ENCODE measurements at places on chromosomes 16 and 17.

- DNase-seq, result no peak
Measured at GRCh38 chr16:81583893-81584631, 139.5 kb downstream of the CMIP start.

GRCh38 chr17:67427424-67427823, 50.3 kb downstream of the PITPNC1 start:
- no peak for DNase-seq

DNA sequence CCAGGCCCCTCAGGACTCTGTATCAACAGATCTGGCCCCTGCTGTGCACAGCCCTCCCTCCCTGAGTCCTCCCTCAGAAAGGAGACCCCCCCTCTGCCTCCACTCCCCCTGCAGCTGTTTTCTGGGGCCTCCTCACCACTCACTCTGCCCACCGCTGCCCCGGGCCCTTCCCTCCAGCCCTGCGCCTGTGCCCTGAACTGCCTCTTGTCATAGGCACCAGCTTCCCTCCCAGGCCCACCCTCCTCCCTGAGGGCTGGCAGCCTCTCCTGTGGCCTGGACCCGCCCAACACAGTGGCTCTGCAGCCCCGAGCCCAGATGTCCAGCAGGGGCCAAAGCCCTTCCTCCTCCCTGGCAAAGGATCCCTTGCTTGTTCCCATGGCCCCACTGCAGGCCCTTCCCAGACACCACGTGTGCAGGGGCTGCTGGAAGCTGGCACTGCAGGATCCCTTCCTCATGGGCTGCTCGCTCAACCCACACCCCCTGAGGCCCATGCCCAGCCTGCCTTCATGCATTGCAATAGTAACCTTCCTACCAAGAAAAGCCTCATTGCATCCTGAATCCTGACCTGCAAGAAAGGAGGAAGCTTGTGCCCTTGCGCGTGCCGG, 25.8 kb downstream of the GNPTG start:
- no peak for DNase-seq

DNA sequence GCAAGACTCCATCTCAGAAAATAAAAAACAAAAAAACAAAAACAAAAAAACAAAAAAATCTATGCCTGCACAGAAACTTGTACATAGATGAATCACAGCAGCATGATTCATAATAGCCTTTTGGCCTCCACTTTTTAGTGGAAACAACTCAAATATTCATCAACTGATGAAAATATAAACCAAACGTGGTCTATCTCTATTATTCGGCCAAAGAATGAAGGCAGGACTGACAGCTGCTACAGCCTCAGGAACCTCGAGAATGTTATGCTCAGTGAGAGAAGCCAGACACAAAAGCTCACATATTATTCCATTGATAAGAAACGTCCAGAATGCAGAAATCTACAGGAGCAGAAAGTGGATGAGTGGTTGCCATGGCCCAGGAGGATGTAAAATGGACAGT, 19.8 kb downstream of the PPL start:
- no peak for DNase-seq

GRCh38 chr17:8913091-8913490, 45.6 kb upstream of the PIK3R6 start:
- no peak for DNase-seq

- DNase-seq, result no peak
Measured at GRCh38 chr17:73773702-73774101, 129.5 kb upstream of the SDK2 start.

DNA sequence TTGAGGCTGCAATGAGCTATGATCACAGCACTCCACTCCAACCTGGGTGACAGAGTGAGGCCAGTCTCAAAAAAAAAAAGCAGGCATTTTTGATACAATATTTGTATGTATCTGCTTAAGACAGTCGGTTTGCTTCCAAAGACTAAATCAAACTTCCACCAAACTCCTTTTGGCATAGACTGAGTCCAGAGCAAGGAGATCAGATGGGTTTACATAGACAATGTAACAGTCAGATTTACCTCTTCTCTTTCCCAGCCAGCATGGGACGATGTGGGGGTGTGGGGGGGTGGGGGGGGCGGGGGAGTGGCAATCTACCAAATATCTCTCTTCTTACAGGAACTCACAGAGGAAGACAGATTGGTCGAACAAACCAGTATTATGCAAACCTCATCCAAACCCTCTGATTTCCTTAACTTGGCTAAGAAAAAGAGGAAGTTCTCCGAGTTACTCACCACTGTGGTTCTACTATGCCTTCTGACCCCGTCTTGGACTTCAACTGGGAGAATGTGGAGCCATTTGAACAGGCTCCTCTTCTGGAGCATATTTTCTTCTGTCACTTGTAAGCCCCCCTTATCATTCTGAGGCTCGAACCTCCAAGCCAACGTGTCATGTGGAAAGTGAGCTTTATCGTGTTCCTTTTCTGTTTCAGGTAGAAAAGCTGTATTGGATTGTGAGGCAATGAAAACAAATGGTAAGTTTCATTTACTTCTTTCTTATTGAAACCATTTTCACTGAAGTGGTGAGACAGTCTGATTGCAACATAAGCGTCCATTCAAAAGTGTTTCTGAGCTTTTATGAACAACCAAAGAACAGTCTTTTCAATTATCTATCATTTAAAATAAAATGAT, at the start of gene MILR1:
Gene MILR1 (plus strand): TSS at position 451 of the 848 bp plus-strand sequence. CDS start 54 bp downstream, at position 505.
- DNase-seq, result no peak

DNA sequence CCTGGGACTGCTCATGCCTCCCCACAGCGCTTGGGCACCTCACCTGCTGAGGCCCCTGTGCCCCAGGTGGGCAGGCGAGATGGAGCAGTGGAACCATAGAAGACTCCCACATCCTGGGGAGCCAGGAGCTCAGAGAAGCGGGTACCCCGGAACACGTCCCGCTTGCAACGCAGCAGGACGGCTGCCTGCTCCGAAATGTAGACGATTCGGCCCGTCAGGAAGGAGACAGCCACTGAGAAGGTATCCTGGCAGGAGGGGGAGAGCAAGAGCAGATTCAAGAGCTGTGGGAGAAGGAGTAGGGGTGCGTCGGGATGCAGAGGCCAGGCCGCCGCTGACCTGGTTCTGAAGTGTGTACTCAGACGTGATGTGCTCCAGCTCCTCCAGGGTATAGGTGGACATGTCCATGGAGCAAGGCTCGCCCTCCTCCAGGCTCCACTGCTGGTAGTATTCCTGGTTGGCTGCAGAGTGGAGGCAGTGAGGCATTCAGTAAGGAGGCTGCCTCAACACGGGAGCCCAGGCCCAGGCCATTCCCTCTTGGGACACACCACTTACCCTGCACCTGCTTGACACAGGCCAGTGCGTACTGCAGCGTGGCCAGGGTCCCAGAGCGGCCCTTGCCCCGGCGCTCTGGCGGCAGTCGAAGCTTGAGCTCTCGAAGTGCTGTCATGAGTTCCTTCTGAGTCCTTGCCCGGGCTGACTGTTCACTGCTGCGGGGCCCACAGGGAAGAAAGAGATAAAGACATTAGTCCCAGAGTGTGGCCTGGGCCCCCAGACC, 2.6 kb downstream of the PER1 start:
- no peak for DNase-seq

DNA sequence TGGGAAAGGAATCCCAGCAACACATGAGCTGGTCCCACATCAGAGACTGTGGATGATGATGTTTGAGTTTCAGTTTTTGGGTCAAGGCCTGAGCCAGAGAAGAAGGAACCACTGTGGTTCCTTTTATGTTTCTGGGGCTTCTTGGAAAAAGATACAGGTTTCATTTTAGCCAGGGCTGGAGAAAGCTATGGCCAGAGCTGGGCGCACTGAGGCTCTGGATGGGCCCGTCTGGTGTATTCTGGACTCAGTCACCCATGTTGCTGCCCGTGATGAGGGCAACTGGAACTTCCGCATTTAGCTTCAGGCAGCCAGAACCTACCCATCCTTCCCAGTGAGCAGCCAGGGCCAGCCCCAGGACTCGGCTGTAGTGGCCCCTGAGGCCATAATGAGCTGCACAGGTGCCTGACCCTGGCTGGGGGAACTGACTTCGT, 15.0 kb upstream of the PITPNA start:
- DNase-seq, result no peak

DNA sequence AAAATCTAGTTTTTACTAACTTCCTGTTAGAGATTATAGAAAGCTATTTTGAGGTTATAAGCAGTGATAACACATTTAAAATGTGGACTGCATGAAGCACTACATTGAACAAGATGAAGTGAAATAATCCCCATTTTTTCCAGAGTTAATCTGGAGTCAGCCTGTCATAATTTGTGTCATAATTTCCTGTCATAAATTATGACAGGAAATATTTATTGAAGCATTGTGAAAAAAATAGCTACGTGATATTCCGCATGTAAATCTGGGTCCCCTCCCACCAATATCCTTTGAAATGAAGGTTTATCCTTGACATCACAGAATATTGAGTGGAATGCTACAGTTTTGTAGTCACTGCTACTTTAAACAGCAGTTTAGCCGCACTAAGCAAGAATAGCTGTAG, 40.1 kb downstream of the OMG start:
- no peak for DNase-seq

GRCh38 chr17:78918979-78919378, 6.2 kb downstream of the TIMP2 start:
- DNase-seq, result no peak

DNA sequence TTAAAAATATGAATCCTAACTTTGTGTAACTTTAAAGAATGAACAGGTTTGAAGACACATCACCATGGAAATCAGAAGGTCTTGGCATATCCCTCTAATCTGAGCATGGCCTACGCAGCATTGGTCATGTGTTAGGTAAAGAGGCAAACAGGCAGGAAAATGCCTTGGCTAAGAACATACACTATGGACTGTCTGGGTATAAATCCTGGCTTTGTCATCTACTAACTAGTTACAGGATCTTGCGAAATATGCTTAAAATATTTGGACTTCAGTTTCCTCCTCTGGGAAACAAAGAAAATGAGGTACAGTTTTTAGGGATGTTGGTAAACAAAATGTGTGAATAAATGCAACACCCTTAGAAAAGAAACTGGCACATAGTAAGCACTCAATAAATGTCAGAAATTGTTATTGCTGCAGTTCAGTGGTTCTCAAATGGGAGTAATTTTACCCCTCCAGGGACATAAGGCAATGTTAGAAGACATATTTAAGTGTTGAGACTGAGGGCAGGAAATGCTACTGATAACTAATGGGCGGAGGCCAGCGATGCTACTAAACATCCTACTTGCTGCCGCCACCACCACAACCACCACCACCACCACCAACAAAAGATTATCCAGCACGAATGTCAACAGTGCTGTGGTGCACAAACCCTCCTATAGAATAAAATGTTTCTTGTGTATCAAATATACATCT, 770.8 kb upstream of the SOX9 start:
- no peak for DNase-seq

DNA sequence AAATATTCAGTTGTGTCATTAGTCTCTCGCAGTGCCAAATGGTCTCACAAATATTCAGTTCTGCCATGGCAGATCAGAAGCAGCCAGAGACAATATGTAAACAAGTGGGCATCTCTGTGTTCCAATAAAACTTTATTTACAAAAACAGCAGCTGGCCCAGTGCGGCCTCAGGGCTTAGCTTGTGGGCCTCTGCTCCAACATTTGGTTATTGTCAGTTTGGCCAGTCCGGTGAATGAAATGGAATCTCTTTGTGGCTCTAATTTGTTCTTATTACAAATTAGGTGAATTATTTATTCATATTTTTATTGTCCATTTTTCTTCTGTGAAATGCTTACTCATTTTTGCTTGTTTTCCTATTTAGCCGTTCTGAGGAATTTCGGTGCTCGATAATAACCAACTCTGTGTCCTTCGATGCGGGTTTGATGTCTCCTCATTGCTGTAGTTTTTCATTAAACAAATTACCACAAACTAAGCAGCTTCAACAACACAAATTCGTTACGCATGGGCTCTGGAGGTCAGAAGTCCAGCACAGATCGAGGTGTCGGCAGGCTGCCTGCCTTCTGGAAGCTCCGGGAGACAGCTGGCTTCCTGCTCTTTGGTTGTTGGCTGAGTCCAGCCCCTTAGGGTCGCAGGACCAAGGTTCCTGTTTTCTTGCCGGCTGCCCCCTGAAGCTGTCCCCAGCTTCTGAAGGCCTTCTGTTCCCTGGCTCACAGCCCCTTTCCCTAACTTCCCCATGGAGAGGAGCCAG, 4.1 kb upstream of the SLC38A10 start:
- no peak for DNase-seq

DNA sequence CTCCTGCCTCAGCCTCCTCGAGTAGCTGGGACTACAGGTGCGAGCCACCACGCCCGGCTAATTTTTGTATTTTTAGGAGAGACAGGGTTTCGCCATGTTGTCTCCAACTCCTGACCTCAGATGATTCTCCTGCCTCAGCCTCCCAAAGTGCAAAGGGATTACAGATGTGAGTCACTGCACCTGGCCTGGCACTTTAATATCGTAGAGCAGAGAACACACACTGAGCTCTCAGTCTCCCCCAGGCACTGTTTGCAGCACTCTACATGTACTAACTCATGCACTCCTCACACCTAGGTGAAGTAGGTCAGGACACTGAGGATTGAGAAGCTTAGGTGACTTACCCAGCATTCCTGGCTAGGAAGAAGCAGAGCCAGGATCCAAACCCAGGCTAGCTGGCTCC, 15.0 kb downstream of the C17orf100 start:
- no peak for DNase-seq

GRCh38 chr16:79801646-79802045, 201.1 kb upstream of the MAF start:
- DNase-seq, result no peak

- no peak for DNase-seq
Measured at GRCh38 chr17:61218438-61218837, 181.2 kb upstream of the TBX2 start.

DNA sequence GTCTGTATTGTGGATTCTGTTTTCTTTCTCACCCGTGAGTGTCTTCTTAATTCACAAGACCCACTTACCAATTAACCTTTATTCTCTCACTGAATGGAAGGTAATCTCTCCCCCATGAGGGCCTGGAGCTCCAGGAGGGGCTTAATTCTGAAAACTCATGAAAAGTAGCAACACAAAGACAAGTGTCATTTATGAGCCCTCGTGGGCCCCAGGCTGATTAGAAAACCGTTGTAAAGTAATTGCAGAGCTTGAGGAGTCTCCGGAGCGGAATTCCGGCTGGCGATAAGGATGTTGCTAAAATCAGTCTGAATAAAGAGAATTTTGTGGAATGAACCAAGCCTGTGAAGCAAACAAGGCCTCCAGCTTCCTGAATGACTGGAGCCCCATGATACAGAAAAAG, 301.5 kb downstream of the HAPSTR1 start:
- DNase-seq, result no peak

- DNase-seq, result no peak
Measured at GRCh38 chr16:56923481-56924091, 8.4 kb upstream of the HERPUD1 start.

Measured in hematopoietic multipotent progenitor cell treated with erythropoietin and hydrocortisone succinate and interleukin-3 and kit ligand, for 17 days (in vitro differentiated cells).